Stimulated activated naive CD8-positive, alpha-beta T cell treated with anti-CD3 and anti-CD28 coated beads, Interleukin-15, Interleukin-2, amounts not matched to agents 100 U/mL and 50 U/mL, for 24 hours (primary cell): ENCODE measurements at places on chromosomes 3 and 15.

- DNase-seq, result peak; percentile 18
Measured at GRCh38 chr3:98730338-98730737, 32.8 kb upstream of the ST3GAL6 start.

- DNase-seq, result no peak
Measured at GRCh38 chr3:14376348-14377043, 25.9 kb upstream of the SLC6A6 start.

DNA sequence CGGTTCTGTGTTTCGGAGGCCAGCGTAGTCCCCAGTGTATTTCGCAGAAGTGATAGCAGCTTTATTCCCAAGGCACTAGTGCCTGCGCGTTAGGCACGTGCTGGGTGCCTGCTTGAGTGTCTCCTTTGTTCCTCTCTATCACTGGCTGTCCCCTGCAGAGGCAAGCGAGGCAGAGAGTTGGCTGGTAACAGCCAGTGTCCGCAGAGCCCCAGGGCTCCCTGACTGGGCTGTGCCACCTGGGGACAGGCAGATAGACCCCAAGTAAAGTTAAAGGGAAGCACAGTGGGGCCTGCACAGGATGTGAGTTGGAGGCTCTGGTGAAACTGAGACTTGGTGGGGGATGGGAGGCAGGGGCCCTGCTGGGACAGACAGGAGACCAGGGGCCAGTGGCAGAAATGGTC, 50.7 kb downstream of the APBA2 start:
- DNase-seq, result peak; percentile 54

GRCh38 chr3:172622156-172622555, 88.7 kb downstream of the NCEH1 start:
- DNase-seq, result no peak

GRCh38 chr15:97993310-97993738, 32.8 kb downstream of the ARRDC4 start:
- DNase-seq, result no peak

GRCh38 chr3:1131166-1131565, 38.3 kb downstream of the CNTN6 start:
- no peak for DNase-seq

DNA sequence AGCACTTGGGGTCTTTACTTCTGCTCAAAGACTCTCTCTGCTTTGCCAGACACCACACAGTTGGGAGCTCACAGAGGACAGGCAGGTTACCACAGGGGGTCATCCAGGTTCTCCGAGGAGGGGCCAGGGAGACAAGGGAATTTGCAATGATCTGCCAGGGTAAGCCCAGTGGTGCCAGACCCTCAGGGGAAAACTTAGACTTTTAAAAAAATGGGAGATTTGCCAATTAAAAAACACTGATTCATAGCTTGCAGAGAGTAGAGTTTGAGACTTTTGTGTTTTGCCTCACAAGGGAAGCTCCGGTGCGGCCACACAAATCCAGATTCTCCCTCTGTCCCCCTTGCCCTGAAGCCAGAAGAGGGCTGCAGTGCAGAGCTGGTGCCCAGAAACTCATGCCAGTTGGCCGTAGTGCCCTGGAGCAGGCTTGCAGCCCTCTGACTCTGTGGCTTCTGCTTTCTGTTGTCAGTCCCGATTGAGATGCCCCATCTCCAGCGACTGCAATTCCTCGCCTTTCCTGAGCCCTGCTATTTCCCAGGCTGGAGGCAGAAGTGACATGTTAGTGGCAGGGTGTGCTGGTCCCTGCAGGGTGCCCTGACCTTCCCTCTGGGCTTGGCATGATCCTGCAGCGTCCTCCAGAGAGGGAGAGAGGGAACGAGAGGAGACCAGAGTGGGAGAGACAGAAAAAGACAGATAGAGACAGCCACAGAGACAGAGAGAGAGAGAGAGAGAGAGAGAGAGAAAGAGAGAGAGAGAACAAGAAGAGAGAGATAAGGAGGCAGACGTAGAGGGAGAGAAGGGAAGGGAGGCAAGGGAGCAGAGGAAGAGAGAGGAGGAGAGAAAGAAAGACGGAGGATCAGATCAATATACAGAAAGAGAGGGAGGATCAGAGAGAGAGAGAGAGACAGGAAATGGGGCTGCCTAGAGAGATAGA, 46.0 kb downstream of the RHCG start:
- no peak for DNase-seq

DNA sequence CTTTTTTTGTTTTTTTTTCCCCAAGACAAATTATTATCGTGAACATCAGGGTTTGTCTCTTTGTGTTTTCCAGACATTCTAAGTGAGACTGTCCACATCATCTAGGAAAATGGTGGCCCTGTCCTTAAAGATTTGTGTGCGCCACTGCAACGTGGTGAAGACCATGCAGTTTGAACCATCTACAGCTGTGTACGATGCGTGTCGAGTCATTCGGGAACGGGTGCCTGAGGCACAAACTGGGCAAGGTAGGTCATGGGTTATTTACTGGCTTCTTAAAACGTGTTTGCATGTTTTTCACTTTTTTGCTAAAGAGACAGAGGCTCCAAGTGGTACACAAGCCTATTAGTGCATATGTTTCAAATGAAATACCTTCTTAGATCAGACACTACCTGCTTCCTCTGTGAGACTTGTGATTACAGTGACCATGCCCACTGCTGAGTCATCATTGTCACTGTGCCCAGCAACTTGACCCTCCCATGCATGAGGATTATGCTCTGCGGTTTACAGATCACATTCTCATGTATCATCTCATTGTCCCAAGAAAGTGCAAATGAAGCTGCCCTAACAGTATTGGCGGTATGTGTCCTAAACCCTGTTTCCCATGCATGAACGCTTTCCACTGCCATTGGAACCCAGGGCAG, 395.2 kb upstream of the TPM1 start:
- DNase-seq, result no peak

- no peak for DNase-seq
Measured at GRCh38 chr15:80308002-80308401, 56.0 kb upstream of the CTXND1 start.

- no peak for DNase-seq
Measured at GRCh38 chr3:37256447-37256846, 82.1 kb upstream of the LRRFIP2 start.

- no peak for DNase-seq
Measured at GRCh38 chr15:32803631-32804030, 85.8 kb downstream of the GREM1 start.

GRCh38 chr3:122973893-122974615, 53.5 kb downstream of the SEMA5B start:
- no peak for DNase-seq

- no peak for DNase-seq
Measured at GRCh38 chr15:53918180-53919079, 59.8 kb upstream of the UNC13C start.

DNA sequence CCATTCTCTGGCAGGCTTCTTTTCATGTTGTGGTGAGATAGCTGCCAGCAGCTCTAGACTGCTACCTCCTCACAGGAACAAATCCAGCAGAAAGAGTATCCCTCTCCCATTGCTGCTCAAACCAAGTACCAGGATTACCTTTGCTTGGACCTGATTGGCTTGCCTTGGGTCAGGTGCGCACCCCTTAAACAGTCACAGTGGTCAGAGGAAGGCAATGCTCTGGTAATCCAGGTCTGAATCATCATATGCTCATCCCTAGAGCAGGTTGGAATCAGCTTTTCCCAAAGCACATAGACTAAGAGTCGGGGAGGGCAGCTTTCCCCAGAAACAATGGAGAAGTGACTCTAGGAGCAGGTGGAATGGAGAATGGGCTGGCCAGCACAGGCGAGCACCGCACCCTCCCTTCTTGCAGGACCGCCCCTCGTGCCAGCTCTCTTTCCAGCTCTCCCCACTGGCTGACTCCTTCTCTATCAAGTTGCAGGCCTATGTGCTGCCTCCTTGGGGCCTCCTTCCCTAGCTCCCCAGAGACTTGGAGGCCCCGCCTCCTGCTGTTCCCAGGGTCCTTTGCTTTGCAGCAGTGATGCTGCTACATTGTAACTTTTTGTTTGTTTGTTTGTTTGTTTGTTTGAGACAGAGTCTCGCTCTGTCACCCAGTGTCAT, 29.9 kb upstream of the ADPGK start:
- DNase-seq, result no peak

GRCh38 chr3:184954251-184954650, 142.3 kb downstream of the VPS8 start:
- DNase-seq, result no peak

GRCh38 chr3:60445446-60445845, 805.8 kb downstream of the FHIT start:
- no peak for DNase-seq

GRCh38 chr3:143654906-143655305, 193.4 kb downstream of the SLC9A9 start:
- DNase-seq, result no peak

DNA sequence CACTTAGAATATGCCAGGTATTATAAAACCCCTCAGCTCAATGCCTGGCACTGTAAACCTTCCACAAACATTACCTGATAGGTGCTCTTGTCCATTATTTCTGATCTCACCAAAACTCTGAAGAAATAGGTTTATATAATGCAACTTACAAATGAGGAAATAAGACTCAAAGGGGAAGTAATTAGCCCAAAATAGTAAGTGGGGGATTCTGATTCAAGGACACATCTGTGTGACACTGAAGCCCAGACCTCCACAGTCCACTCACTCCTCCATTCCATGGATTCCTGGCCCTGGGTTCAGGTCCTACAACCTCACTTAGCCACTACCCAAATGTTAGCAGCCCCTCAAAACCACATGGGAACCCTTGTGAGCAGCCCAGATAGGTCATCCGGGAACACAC, 49.9 kb downstream of the TRANK1 start:
- DNase-seq, result no peak

DNA sequence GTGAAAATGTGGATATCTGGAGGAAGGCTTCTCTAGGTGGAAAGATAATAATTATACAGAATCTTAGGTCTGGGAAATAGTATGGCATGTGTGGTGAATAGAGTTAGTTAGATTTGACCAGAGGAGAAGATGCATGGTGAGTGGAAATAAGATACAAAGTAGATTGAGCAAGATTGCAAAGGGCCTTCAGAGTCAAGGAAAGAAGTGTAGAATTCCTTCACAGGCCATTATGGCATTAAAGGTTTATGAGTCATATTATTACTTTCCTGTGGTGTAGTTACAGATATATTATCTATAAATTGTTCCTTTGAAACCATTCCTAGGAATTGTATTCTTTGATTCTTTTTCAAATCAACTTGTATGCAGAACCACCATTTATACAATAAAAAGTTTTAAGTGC, 660.3 kb downstream of the SI start:
- DNase-seq, result no peak

DNA sequence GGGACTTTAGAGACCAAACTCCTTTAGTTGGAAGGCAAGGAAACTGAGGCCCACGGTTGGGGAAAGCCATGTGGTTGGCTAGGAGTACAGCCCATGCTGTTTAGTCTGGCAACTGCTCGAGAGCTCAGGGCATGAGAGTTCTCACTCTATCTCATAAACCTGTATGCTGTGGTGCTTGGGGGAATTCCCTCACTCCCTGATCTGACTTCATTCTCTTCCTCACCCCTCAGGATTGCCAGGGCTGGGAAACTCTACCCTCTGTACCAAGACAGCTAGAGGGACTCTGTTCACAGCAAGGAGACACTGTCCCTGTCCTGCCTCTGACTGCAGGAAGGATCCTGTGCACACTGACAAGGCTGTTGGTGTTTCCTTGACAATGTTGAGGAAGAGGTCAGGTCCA, 230.2 kb downstream of the ZNF621 start:
- DNase-seq, result no peak

DNA sequence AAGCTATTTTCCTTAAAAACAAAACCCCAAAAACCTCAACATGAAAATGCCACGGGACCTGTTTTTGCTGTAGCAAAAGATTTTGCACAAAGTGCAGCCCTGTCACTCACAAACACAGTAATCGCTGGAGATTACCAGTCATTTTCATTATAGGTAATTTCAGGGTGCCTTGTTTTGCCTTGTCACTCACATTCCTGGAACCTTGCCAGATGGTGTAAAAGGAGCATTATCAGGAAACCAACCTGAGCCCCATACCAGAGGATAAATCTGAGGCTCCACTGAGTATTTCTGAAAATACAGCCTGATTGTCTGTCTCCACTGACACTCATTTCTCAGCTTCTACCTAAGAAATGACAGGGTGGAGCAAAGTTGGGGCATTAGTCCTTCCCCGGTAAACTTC, 791.3 kb upstream of the LMCD1 start:
- no peak for DNase-seq

DNA sequence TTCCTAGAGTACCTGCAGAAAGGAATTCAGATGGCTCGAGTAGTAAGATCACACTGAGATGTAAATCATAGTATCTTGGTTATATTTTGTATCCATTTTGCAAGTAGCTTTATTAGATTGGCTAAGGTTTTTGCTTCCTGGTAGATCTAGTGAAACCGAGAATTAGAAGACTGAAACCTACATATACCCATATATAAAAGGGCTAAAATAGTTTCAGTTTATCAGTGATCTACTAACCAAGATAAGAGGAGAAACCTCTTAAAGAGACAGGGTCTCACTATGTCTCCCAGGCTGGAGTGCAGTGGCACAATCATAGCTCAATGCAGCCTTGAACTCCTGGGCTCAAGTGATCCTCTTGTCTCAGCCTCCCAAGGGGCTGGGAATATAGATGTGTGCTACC, 135.3 kb downstream of the PCCB start:
- no peak for DNase-seq

DNA sequence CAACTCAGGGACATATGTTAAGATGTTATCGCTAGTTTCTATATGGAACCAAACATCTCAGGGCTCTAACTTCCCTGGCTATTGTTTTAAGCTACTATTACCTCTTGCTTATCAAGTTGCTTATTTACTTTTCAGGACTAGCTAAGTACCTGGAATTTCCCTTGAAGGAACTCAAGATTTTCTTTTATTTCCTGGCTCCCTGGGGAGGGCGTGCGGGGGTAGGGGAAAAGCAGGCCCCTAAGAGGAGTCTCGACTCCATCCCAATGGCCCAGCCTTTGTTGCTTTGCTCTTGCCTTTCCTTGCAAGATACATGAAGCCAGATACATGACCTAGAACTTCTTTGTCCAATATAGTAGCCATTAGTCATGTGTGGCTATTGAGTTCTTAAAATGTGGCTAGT, 76.9 kb upstream of the STXBP5L start:
- DNase-seq, result no peak

- DNase-seq, result no peak
Measured at GRCh38 chr3:12755754-12756153, 3.3 kb downstream of the TMEM40 start.
